ENCODE measurements at places on chromosomes 12 and 14. TPM values are rescaled to one million over a fixed set of nuclear protein-coding genes. Genes with fewer than 3 reads are reported as not detected.

The AQP5 gene
- total RNA-seq, result not detected

The KRT2 gene
- total RNA-seq, result not detected

DNA sequence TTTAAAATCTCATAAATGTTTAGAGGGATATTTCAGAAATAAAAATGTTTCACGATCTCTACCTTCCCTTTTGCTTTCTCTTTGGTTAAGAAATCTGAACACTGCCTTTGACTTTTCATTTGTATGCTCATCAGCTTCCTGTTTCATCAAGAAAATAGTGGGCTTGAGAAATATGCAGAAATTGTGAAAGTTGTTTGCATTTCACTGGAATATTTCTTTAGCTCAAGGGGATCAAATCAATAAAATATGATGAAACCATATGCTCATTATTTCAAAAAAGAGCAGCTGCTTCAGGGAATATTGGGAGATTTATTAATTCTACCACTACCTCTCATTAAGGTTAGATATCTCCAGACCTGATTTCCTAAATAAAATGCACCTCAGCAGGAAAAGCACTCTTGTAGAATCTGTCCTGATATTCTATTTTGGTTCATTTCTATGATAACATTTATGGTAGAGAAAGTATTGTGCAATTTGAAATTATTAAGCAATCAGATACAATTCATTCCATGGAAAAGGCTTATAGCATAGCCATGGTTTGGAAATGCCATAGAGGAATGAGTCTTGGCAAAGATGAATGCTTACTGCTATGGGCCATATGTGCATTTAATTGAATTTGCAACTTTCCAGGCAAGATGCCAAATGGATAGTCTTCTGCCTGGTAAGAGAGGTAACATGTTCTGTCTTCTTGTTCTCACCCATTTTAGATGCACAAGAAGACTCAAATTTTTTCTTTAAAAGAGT is 212.6 kb upstream of the SLC16A7 start:
- DNase-seq, result no peak

DNA sequence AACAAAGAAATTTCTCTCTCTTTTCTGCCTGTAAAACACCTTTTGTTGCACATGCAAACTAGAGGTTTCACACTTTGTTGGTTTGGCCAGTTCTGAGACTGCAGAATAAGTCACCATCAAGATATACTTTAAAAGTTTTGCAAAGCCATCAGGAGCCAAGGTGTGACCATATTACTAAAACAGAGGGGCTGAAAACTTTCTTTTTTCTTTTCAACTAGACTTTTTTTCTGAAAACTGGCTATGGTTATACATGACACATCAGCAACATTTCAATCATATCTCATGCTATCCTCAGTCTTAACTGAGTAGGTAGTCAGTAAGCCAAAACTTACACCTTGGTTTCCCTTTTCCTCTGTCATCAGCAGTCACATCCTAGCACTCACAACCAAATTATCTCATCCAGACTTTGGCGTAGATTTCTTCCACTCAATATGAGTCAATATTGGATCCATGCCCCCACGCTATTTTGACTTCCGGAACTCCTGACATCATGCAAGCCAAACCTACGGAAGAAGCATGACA is 4.1 kb upstream of the IFNG start:
- DNase-seq, result no peak

DNA sequence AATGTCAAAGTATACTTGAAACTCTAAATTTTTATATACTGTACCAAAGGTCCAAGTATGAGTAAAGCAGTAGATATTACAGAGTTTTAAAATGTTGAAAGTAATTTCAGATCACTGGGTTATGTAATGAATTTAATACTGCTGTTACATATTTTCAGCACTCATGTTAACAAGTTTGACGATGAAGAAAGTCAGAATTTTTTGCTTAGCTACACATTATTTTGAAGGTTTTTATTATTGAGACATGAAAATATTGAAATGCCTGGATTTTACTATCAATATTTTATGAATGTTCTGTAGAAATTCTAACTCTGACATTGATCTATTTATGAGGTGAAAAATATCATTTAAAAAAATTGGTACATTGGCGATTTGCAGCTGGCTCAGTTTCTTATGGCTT is 1030.3 kb downstream of the FSCB start:
- DNase-seq, result no peak

GRCh38 chr12:106301611-106302321 is 767 bp upstream of the TCP11L2 start:
- DNase-seq, result peak; percentile 48

- peak; percentile 11 for DNase-seq
Observed at GRCh38 chr14:39474416-39474911, 42.2 kb upstream of the FBXO33 start.

GRCh38 chr14:102560458-102561261 is 31.8 kb upstream of the RCOR1 start:
- DNase-seq, result no peak

DNA sequence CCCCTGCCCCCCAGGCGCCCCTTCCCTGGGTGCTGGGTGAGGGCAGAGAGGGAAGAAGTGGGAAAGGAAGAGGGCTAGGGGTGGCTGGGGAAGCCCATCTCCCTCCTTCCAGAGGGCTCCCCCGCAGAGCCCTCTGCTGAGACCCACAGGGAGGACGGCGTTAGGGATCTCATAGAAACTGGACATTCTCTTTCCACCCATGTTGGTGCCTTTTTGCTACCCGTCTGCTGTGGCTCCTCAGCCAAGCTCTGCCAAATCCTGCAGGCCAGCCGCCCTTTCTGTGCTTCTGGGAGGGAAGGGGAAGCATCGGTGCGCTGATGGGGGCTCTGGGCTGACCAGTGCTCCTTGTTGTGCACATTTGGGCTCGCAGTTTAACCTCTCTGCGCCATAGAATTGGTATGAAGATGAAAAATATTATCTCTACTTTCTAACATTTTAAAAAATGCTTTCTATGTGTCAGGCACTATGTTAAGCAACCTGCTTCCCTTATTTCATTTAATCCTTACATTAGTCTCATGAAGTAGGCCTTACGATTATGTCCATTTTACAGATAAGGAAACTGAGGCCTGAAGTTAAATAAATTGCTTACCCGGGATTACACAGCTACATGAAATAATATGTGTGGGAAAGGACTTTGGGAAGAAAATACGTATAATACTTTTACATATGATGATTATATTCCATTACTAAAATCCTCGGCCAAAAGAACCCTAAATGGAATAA is 981 bp downstream of the SLC48A1 start:
- no peak for DNase-seq

DNA sequence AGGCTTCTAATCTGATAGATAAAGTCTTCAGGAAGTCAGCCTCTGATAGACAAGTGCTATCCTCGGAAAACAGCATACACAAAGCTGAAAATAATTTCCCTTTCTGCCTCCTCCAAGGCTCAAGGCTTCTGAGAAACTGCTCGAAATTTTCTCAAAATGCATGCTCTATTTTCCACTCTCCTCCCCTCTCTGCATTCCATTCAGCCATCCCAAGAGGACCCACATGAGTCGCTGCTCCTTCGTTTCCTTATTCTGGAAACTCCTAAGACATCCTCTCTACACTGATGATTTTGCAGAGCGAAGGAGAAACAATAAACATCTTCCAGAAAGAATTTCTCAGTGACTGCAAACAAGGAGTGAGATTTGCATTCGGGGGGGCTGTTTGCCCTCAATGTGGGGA is 92.2 kb upstream of the SFSWAP start:
- no peak for DNase-seq

DNA sequence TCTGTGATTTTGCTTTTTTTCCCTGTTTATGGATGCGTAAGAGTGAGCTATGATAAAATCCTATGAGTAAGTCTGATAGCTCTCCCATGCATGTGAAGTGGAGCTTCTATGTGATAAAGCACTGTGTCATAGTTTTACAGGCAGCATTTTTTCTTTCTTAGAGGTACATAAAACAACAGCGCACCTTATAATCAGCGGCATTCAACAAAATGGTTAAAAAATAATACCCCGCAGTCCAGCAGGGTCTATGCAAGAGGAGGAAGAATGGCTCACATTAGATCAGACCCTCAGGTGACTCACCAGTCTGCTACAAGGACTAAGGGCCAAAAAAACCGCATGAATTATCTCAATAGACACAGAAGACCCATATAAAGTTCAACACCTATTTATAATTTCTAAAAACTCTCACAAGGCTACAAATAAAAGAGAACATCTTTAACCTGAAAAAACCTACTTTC is 33.0 kb upstream of the TMEM179 start:
- no peak for DNase-seq

DNA sequence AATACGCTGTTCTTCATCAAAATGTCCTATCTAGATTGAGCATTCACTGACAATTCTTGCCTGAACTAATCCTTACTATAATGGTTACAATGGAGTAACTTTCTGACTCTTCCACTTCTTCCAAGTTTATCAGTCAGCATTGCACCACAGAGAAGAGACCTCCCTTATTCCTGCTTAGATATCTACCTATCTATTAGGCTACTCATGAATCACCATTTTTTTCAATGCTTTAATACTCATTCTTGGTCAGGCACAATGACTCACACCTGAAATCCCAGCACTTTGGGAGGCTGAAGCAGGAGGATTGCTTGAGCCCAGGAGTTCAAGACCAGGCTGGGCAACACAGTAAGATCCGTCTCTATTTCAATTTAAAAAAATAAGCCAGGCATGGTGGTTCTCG is 39.3 kb downstream of the RPS6KA5 start:
- DNase-seq, result no peak

GRCh38 chr14:84988357-84988756 is 541.6 kb upstream of the FLRT2 start:
- DNase-seq, result no peak

The OAS2 gene
- 80.2 TPM for total RNA-seq

The EGLN3 gene
- 2.6 TPM for total RNA-seq

GRCh38 chr12:85740186-85740585 is 96.0 kb downstream of the RASSF9 start:
- DNase-seq, result no peak

- DNase-seq, result no peak
Observed at GRCh38 chr12:109581856-109582255, 8.3 kb downstream of the MVK start.

- DNase-seq, result no peak
Observed at GRCh38 chr12:46446645-46447044, 74.1 kb upstream of the SLC38A2 start.

DNA sequence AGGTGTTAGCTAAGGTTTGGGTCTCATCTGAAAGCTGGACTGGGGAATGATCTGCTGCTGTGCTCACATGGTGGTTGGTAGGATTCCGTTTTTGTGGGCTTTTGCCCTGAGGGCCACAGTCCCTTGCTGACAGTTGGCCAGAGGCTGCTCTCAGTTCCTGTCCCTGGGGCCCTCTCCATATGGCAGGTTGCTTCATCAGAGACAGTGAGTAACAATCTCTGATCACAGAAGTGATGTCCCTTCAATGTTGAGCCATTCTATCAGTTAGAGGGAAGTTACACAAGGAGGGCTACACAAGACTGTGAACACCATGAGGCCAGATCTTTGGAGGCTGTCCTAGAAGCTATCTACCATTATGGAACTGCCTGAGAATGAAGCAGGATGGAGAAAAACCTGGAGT is 137.2 kb downstream of the AACS start:
- DNase-seq, result no peak

The MYBPC1 gene
- total RNA-seq, result not detected

GRCh38 chr14:74524076-74524811 is 30.7 kb downstream of the ISCA2 start:
- DNase-seq, result no peak
